ENCODE measurements at places on chromosomes 16 and 17.

- DNase-seq: no peak
Measured at GRCh38 chr17:45801421-45801820, 17.3 kb downstream of the CRHR1 start.

DNA sequence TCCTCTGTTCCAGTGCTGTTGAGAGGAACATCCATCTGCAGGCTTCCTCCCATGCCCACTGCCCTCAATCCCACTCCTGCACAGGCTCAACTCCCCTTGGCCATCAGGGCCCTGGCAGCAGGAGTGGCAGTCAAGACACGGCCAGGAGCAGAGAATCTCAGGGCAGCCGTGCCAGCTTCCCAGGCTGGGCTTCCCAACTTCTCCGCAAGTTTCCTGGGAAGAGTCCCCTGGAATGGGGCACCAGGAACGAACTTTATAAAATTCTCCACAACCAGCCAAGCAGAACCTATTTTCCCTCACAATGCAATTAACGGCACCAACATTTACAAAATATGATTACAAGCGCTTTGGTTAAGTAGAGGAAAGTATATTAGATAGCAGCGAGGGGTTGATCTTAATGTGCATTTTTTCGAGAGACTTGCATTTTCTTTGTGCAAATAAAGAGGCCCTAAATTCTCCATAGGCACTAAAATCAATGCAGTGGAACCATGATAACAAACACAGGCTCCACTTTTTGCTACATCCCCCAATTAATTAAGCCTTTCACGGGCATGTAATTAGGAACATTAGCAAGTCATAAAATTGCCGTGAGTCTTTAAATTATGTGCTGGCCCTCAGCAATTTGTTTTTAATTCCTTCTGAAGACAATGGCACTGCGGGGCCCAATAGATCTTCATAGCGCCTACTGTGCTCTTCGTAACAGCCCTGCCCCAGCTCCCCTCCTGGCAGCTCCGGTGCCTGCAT, 99.9 kb upstream of the LHX1 start:
- DNase-seq: no peak

- DNase-seq: no peak
Measured at GRCh38 chr16:16021988-16022682, 72.7 kb downstream of the ABCC1 start.

DNA sequence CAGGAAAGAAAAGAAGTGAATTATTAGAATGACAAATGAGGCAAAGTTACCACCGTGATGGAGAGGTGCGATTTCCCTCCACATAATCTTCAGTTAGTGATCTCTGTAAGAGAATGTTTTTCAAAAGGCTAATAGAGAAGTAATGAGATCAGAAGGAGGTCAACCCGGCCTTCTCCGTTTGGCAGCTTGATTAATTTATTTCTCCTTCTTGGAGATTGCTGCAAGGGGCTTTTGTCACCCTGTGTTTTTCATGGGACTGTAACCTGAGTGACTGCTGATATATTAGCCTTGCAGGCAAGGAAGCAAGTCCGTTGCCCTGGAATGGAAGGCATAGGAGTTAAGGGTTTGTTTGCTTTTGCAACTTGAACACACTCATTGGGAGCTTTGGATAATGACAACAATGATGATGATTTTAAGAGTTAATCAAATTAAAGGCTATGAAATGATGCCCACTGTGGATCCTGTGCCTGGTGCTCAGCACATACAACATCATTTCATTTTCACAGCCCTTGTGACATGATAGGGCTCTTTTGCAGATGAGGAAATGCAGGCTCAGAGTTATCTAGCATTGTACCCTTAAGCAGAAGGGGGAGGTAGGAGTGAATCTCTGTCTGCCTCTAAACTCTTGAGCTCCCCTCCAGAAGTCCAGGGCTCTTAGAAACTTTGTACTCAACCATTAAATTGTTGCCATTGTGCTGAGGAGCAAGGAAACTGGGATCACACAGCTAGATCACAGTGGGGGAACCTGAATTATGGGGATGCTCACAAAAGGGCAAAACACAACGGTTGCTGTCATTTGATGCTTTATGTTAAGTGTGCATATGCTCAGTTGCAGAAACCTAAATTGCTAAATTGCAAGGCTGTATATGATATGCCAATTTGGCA, 226.3 kb downstream of the WWOX start:
- no peak for DNase-seq

DNA sequence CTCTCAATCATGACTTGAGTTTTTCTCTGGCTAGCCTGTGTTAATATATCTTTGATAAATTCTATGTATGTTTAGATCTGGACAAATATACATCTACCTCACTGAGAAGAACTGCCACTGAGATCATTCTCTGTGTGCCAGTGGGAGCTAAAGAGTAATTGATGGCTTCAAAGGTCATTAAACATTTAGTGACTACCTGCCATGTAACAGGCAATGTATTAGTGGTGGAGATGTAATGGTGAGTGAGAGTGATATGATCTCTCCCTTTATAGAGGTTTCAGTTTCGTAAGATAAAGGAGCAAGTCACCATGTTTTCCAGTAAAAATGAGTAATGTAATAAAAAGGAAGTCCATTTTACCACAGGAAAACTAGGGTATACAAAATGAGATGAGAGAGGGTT, 235.8 kb upstream of the CDH8 start:
- DNase-seq: no peak

- DNase-seq: no peak
Measured at GRCh38 chr17:10041287-10041612, 136.2 kb upstream of the RCVRN start.

DNA sequence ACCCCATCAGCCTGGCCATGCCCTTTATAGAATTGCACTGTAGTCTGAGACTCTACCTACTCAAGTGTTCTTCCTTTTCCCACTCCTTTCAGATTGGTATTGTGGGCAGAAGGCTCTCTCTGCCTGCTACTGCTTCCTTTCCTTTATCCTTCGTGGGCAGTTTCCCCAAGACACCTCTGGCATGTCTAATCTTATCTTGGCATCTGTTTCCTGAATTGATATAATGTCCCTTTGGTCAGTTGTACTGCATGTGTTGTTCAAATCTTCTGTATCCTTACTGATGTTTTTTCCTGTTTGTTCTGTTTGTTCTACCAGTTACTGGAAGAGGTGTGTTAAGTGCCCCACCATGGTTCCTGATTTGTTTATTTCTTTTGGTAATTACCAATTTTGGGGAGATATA, 29.5 kb upstream of the MSI2 start:
- DNase-seq: no peak

- no peak for DNase-seq
Measured at GRCh38 chr17:53687324-53687723, 135.4 kb upstream of the KIF2B start.

DNA sequence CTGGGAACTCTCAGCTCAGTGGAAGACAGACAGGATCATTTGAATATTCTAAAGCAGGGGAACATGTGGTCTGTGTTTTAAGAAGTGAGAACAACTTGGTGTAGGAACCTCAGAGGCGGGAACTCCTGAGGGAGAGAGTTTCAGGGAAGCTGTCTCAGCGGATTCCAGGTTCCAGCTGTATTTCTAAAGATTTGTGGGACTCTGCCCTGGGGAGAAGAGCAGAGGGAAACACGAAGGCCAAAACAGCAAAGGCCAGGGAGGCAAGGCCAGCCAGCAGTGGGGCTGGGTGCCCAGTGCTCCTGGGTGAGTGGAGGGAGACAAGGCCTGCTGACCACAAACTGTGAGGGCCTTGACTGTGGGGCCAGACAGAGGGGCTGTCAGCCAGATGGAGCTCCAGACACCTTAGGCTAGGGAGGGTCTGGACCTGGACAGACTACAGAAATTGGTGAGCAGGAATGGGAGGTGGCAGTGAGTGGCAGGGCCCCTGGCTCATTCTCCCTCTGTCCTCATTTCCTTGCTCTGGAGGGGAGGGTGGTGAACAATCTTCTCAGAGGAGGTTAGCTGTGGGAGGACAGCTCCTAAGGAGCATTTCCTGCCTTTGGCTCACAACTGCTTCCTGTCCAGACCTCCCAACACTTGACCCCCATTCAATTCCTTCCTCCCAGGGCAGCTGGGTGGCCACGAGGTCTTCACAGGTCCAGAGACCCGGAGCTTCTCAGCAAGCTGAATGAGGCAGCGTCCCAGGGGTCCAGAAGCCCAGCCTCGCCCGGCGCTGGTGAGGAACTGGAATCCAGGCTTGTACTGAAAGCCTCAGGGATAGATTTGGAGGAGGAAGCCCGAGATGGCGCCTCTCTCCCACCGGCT, 21.0 kb upstream of the FZD2 start:
- no peak for DNase-seq

DNA sequence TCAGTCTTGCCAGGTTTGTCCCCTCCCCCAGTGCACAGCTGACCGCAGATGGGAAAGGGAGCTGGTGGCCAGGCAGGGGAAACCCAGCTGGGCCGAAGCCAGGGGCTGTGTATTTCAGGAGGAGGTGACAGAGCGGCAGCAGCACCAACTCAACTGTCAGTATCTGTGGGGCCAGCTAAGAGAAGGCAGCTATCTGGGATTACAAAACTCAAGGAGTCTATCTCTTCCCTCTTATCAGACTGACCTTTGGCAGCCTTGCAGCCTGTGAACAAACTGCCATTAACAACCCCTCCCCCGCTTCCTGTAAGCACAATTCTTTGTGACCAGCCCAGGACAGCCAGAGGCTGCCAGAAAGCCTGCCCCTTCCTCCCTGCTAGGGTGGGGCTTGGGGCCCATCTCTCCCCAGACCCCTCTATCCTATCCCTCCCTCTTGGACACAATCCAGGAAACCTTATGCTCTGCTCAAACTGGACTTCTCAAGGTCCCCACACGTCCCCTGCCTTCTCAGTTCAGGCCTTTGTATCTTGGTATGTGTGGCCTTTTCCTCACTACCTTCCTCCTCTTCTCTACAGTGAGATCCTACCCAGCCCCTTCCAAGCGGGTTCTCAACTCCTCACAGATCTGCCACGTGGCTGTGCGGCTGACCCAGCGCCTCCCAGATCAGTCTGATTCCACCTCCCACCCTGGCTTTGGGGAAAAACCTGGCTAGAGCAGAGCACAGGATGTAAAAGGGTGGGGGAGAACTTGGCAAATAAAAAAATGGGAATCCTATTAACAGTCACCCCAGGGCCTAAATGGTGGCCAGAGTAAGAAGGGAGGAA, 10.5 kb downstream of the ST3GAL2 start:
- DNase-seq: peak; percentile 57

DNA sequence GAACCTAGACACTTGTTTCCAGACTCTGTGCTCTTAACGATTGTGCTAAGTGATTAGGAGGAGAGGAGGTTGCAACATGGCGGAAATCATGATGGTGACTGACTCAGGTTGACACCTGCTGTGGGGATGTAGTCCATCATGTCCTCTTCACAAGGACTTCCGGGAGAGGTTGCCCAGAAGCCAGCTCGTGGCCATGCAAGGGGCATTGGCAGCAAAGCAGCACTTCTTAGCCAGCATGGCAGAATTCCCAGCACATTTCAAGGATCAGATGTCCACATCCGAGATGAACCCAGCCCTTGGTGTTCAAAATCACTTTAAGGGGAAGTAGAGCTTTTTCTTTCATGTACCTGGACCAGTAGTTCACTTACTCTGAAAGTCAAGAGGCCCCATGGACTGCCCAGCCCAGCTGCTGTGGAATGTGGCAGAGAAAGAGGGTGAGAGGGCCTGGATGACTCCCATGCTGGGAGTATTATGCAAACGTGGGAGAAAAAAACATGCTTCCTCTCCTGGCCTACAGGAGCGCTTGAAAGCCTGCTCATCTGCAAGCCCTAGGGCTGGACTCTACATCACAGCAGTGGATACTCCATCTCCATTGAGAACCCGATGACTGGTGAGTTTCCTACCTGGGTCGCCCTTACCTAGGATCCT, 65.5 kb downstream of the IRX6 start:
- DNase-seq: no peak

DNA sequence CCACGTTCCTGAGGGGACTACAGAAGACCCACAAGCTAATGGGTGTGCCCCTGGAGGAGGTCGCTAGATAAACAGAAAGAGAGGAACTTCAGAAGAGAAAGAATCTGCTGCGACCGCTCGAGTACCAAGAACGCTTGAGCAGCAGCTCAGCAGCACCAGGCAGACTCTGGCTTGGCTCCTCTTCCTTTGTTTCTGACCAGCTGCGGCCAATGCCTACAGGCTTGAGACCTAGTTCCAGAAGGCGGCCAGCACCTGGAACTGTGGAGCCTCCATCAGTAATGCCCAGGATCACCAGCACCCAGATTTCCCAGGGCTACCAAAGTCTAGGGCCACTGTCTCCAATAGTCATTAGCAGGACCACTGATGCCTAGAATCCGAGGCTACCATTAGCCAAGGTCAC, 26.0 kb upstream of the GOSR2 start:
- no peak for DNase-seq

GRCh38 chr17:44610331-44610730, 45.9 kb upstream of the MEIOC start:
- no peak for DNase-seq

DNA sequence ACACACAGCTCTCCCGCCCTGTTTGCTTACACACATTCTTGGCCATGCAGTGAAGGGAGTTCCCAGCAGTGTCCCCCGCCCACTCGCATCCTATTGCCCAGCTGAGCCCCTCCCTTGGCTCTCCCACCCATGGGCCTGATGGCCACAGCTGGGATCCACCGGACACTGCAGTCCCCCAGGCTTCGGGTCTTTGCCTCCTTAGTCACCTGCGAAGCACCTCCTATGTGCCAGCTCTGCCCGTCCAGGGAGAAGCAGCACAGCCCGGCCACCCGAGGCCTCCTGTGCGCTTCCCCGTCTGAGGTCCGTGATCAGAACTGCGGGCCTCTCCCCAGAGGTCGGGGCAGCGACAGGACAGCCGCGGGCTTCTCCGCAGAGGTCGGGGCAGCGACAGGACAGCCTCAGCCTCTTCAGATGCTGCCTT, 136.9 kb downstream of the BANP start:
- DNase-seq: no peak

GRCh38 chr17:62188713-62189112, 123.6 kb upstream of the MED13 start:
- no peak for DNase-seq

- DNase-seq: no peak
Measured at GRCh38 chr17:10879190-10879836, 41.4 kb upstream of the PIRT start.

All from activated CD8-positive, alpha-beta memory T cell treated with anti-CD3 and anti-CD28 coated beads for 48 hours (primary cell).